ENCODE measurements at places on chromosomes 5 and 9. TPM values are rescaled to one million over a fixed set of nuclear protein-coding genes. Genes with fewer than 3 reads are reported as not detected.

- no peak for DNase-seq
- H3K36me3 ChIP-seq = no peaks in the 10 kb centered on the region
- peak overlapping the region; percentile 27 for H3K27ac ChIP-seq
- H3K4me1 ChIP-seq = peaks cover 8% of the 10 kb centered on the region
- peaks cover 5% of the 10 kb centered on the region for H3K27me3 ChIP-seq
- H3K4me3 ChIP-seq = no peak overlapping the region
Measured at GRCh38 chr9:89695441-89695891, 90.7 kb downstream of the GADD45G start.

GRCh38 chr9:137028263-137029057 lies 423 bp upstream of the ABCA2 start:
- no peaks in the 10 kb centered on the region for H3K27me3 ChIP-seq
- no peak for DNase-seq
- peak overlapping the region; percentile 80 for H3K4me3 ChIP-seq
- no peak overlapping the region for H3K27ac ChIP-seq
- H3K4me1 ChIP-seq = no peaks in the 10 kb centered on the region
- H3K36me3 ChIP-seq = no peaks in the 10 kb centered on the region

DNA sequence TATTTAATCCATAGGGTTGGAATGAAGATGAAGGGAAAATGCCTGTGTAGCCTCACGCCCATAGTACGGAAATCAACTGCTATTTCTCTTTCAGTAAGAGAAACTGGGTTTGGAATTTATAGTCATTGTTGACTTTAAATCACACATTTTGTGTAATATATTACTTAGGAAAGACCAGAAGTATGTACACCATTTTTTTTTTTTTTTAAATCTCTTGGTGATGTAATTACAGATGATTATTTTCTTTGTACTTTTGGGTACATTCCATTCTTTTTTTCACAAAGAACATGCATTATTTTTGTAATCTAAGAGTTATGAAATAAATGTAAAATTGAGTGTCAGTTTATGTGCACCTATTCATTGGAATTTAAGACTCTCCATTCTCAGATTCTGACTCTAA lies 45.7 kb downstream of the POC5 start:
- H3K27me3 ChIP-seq = no peaks in the 10 kb centered on the region
- H3K4me3 ChIP-seq = no peak overlapping the region
- no peak overlapping the region for H3K27ac ChIP-seq
- peaks cover 12% of the 10 kb centered on the region for H3K4me1 ChIP-seq
- H3K36me3 ChIP-seq = peaks cover 16% of the 10 kb centered on the region

GRCh38 chr5:129241755-129242154 lies 147.2 kb downstream of the ISOC1 start:
- no peak overlapping the region for H3K4me3 ChIP-seq
- H3K36me3 ChIP-seq = no peaks in the 10 kb centered on the region
- H3K4me1 ChIP-seq = peaks cover 6% of the 10 kb centered on the region
- DNase-seq = no peak
- no peak overlapping the region for H3K27ac ChIP-seq
- H3K27me3 ChIP-seq = no peaks in the 10 kb centered on the region

DNA sequence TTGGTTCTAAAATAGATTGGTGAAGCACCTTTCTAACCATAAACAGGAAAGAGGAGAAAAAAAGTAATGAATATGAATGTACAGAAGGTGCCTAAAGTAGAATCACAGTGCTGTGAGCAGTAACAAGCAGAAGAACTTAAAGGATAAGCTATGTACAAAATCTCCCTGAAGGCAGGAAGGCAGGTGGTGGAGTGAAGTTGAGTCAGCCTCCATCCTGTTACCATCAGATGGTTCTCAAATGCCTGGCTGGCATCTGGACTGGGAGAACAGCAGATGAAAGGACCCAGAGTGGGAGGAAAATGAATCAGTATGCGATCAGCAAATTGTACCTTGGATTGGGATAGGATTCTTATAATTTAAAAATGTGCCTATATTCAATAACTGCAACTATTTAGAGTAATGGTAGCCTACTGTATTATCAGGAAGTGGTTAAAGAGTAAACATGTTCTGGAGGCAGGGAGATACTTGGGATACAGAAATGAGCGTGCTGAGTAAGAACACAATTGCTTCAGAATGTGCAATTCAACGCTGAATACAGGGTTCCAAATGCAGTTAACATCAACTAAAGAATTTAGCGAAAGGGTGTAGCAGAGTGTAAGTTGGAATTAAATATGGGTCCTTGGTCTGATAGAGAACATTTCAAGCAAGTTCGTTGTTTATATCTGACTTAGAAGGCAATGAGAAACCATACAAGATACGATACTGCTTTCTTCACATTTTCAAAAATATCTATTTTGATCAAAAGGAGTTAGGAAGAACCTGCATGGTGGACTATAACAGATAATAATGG lies 21.1 kb upstream of the FER start:
- no peak for DNase-seq
- no peaks in the 10 kb centered on the region for H3K36me3 ChIP-seq
- peak overlapping the region; percentile 95 for H3K4me3 ChIP-seq
- H3K27ac ChIP-seq = peak overlapping the region; percentile 98
- no peaks in the 10 kb centered on the region for H3K27me3 ChIP-seq

- peaks cover 38% of the 10 kb centered on the region for H3K36me3 ChIP-seq
- no peak for DNase-seq
- no peak overlapping the region for H3K4me3 ChIP-seq
- H3K27ac ChIP-seq = no peak overlapping the region
Measured at GRCh38 chr9:94286116-94286515, 27.0 kb downstream of the ZNF169 start.

DNA sequence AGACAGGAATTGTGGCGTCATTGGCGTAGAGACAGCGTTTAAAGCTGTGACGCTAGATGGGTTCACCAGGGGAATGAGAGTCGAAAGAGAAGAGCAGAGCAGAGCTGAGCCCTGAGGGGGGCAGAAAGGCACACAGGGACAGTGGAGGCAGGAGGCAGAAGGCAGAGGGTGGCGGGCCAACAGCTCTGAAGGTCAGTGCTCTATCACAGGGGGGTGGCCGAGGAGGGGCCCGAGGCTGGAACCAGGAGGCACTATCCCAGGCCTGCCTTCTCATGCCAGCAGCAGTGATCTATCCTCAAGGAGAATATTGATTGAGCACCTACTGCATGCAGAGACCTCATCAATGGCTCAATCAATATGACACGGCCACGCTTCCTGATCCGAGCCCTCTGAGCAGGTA lies 132.4 kb downstream of the KCNIP1 start:
- H3K36me3 ChIP-seq = no peaks in the 10 kb centered on the region
- H3K27me3 ChIP-seq = peaks cover 33% of the 10 kb centered on the region
- no peak overlapping the region for H3K27ac ChIP-seq
- no peak overlapping the region for H3K4me3 ChIP-seq
- no peak for DNase-seq

- H3K27ac ChIP-seq = no peak overlapping the region
- H3K4me1 ChIP-seq = peaks cover 14% of the 10 kb centered on the region
- DNase-seq = no peak
- H3K36me3 ChIP-seq = no peaks in the 10 kb centered on the region
Measured at GRCh38 chr9:129391221-129391661, 213.2 kb upstream of the IER5L start.

The SLC45A2 gene
- total RNA-seq = 2.1 TPM
